ENCODE measurements at places on chromosomes 1 and 21. TPM values are rescaled to one million over a fixed set of nuclear protein-coding genes. Genes with fewer than 3 reads are reported as not detected.

KIF1B gene
- total RNA-seq, result 15.0 TPM

TAS1R1 gene
- total RNA-seq, result not detected

PADI2 gene
- 1.1 TPM for total RNA-seq

GPX7 gene
- total RNA-seq, result not detected

CCDC30 gene
- 1.2 TPM for total RNA-seq

TRIM17 gene
- not detected for total RNA-seq

CELSR2 gene
- 5.7 TPM for total RNA-seq

SDHB gene
- 105 TPM for total RNA-seq

TEKT2 gene
- total RNA-seq, result not detected

ACTA1 gene
- 0.46 TPM for total RNA-seq

TMCO2 gene
- total RNA-seq, result not detected

OMA1 gene
- 5.0 TPM for total RNA-seq

NES gene
- total RNA-seq, result 1.3 TPM

WNT2B gene
- total RNA-seq, result 0.14 TPM

REN gene
- total RNA-seq, result not detected

PRAMEF26 gene
- not detected for total RNA-seq

NR1I3 gene
- total RNA-seq, result not detected

TENT5C gene
- 0.07 TPM for total RNA-seq

ADAMTS1 gene
- total RNA-seq, result 0.15 TPM

SEMA6C gene
- total RNA-seq, result 2.2 TPM

ACOT11 gene
- total RNA-seq, result 2.2 TPM

TFF3 gene
- not detected for total RNA-seq

PTGFR gene
- total RNA-seq, result not detected

OR2G2 gene
- total RNA-seq, result not detected

BRINP2 gene
- 0.18 TPM for total RNA-seq

RAB25 gene
- not detected for total RNA-seq

SETD4 gene
- 12.4 TPM for total RNA-seq

LCE2B gene
- total RNA-seq, result not detected

SYCP1 gene
- not detected for total RNA-seq

AJAP1 gene
- not detected for total RNA-seq

SPTA1 gene
- not detected for total RNA-seq

CRTC2 gene
- total RNA-seq, result 41.5 TPM

AK5 gene
- 5.8 TPM for total RNA-seq

AUNIP gene
- total RNA-seq, result 8.5 TPM

HCN3 gene
- 6.6 TPM for total RNA-seq

KCNE1 gene
- total RNA-seq, result not detected

GSTM2 gene
- total RNA-seq, result 4.0 TPM

HES2 gene
- total RNA-seq, result 2.2 TPM

CDK18 gene
- total RNA-seq, result 1.0 TPM

HENMT1 gene
- 4.0 TPM for total RNA-seq

S100A16 gene
- 478 TPM for total RNA-seq

VWA1 gene
- total RNA-seq, result 5.3 TPM

AADACL4 gene
- total RNA-seq, result not detected

RHEX gene
- not detected for total RNA-seq

SPAG17 gene
- not detected for total RNA-seq
